ENCODE measurements at places on chromosomes 1 and 21.
A peak's percentile ranks its signal among the peaks of the same experiment; 100 is the strongest.

- no peak for DNase-seq
Measured at GRCh38 chr1:56206391-56206790, 373.0 kb downstream of the PLPP3 start.

DNA sequence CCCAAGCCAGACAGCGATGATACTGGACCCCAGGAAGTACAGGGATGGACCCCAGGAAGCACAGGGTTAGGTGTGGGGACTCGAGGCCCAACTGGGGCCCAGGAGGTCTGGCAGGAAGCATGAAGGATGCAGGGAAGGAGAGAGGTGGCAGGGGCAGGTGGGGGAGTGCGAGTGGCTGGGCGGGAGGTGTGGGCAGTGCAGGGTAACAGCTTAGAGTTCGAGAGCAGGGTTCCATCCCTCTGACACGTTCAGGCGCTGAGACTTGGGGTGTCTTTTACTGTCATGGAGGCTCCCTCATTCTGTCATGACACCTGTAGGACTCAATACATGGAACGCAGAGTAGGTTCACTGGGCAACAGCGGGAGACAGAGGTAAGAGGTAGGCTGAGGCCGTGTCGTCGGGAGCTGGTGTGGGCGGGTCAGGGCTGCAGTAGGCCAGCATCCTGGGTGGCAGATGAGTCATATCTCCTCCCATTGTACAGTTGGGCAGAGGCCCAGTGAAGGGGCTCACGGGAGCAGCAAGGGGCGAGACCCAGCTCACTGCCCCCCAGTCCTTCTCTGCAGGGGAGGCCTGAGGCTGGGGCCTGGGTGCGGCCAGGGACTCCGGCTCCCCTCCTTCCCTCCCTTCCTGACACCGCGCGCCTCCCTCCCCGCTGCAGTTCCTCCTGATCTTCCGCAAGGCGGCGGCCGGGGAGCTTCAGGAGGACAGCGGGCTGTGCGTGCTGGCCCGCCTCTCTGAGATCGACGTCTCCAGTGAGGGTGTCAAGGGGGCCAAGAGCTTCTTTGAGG, 11.6 kb upstream of the CTRC start:
- DNase-seq = peak; percentile 60

DNA sequence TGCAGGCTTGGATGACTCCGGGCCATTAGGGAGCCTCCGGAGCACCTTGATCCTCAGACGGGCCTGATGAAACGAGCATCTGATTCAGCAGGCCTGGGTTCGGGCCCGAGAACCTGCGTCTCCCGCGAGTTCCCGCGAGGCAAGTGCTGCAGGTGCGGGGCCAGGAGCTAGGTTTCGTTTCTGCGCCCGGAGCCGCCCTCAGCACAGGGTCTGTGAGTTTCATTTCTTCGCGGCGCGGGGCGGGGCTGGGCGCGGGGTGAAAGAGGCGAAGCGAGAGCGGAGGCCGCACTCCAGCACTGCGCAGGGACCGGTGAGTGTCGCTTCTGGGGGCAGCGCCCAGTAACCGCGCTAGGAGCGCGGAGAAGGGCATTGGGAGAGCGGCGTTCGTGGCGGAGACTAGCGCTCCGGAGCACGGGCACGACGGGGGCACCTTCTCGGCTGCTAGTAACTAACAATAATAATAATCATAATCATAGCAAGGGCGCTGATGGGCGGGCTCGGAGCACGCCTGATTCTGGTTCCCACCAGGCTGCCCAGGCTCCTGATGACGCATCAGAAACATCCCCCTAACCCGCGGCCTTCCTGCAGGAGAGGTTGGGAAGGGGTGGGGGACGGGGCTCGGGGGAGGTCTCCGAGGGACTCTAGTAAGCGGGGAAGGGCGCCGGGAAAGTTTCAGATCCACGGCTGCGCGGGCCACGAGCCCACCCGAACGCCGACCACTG, at the start of gene MX1:
MX1 (plus strand) TSS at position 286 of the 722 bp plus-strand sequence. CDS start 5,832 bp downstream, outside the sequence.
- peak; percentile 60 for DNase-seq

GRCh38 chr1:42958488-42959319, at the start of gene SLC2A1:
Gene SLC2A1, minus strand, starts transcription at chr1:42958868. Its CDS starts 217 bp downstream, at chr1:42958651.
- peak; percentile 97 for DNase-seq

DNA sequence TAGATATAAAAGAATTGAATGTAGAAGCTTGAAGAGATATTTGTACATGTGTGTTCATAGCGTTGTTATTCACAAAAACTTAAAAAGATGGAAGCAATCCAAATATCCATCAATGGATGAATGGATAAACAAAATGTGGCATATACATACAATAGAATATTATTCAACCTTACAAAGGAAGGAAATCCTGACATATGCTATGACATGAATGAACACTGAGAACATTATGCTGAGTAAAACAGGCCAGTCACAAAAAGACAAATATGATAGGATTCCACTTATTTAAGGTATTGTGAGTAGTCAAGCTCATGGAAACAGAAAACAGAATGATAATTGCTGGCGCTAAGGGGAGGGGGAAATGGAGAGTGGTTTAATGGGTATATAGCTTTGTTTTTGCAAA, 47.0 kb upstream of the DYRK1A start:
- DNase-seq = no peak

- DNase-seq = peak; percentile 75
Measured at GRCh38 chr1:197399755-197400521, 131.9 kb downstream of the CRB1 start.

- no peak for DNase-seq
Measured at GRCh38 chr1:55588309-55588708, 373.1 kb upstream of the USP24 start.

GRCh38 chr21:42846221-42846620, 33.1 kb downstream of the WDR4 start:
- no peak for DNase-seq

- peak; percentile 68 for DNase-seq
Measured at GRCh38 chr1:167136191-167136614, 42.3 kb downstream of the STYXL2 start.

DNA sequence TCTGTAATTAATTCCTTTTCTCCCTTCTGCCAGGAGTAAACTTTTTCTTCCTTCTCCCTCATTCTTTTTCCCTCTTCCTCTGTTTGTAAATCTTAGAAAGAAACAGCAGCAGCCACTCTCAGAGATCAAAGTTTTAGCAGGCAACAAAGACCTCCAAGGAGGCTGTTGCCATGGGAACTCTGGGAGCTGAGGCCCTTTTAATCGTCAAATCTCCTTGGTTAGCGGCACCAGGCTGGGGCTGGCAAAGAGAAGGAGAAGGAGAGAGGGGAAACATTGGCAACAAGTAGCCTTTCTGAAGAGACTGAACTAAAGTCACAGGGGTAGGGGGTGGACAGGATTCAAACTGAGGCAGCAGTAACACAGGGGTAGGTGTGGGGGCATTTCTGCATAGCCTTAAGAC, 25.2 kb downstream of the ILDR2 start:
- DNase-seq = no peak

- peak; percentile 33 for DNase-seq
Measured at GRCh38 chr1:189708674-189709073, 769.0 kb downstream of the BRINP3 start.

- no peak for DNase-seq
Measured at GRCh38 chr1:228414511-228415211, 2.0 kb downstream of the TRIM17 start.

DNA sequence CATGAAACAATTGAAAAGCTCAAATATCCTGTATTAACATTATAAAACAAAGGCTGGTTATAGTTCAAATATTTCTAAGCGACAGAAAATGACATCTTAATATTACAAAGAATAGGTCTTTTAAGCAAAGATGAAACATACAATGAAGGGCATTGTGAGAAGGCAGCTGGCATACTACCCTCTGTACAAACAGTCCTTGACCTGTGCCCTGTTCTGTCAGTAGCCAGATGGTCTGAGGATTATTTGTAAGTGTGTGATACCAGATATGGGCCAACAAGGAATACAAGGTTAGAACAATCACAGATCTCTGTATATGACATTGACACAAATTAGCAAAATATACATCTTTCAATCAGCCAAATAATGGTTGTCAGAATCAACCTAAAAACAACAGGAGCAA, 1350.4 kb downstream of the AMY1C start:
- DNase-seq = no peak

DNA sequence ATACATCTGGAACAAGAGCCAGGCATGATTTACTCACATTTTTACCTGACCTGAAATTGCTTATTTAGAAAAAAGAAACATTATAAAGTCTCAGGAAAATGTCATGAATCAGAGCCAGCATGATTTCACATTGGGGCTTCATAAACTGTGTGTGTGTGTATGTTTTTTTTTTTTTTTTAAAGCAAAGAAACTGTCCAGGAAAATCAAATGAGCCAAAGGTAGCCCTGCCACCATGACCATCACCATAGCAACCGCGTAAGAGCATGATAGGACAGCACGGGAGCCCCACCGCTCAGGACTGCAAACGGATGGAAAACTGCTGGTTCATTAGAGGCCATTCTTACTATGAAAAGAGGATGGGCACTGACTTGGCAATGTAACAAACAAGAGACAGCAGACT, 139.2 kb downstream of the NTMT2 start:
- DNase-seq = no peak

- no peak for DNase-seq
Measured at GRCh38 chr1:10160907-10161490, 49.4 kb upstream of the KIF1B start.

DNA sequence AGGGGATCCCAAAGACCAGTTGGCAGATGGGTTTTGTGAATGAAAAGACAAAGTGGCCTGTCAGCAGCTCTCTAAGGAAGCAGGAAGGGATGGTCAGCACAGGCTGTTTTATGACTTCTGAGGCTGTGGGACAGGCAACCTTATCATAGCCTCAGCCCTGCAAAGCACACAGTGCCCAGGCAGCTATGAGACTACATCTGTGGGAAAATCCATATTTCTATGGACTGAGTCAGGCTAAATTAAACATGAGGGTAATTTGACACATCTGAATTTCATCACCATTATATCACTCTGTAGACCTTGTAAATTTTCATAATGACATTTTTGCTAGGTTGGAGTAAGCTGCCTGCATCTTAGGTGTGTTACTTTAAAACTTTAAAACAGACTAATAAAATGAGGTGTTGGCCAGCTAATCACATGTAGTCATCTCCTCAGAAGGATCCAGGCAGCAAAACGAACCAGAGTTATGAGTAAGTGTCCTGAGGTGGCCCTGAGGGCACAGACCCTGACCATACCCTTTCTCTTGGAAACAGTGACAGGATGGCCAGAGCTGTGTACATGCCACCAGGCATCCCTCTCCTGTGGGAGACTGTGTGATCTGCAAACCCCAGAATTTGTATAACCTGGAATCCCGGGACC, 14.6 kb downstream of the NGF start:
- DNase-seq = peak; percentile 71

GRCh38 chr1:155645034-155645598, 35.1 kb downstream of the MSTO1 start:
- DNase-seq = no peak

- no peak for DNase-seq
Measured at GRCh38 chr21:45990741-45991605, 9.4 kb downstream of the COL6A1 start.

DNA sequence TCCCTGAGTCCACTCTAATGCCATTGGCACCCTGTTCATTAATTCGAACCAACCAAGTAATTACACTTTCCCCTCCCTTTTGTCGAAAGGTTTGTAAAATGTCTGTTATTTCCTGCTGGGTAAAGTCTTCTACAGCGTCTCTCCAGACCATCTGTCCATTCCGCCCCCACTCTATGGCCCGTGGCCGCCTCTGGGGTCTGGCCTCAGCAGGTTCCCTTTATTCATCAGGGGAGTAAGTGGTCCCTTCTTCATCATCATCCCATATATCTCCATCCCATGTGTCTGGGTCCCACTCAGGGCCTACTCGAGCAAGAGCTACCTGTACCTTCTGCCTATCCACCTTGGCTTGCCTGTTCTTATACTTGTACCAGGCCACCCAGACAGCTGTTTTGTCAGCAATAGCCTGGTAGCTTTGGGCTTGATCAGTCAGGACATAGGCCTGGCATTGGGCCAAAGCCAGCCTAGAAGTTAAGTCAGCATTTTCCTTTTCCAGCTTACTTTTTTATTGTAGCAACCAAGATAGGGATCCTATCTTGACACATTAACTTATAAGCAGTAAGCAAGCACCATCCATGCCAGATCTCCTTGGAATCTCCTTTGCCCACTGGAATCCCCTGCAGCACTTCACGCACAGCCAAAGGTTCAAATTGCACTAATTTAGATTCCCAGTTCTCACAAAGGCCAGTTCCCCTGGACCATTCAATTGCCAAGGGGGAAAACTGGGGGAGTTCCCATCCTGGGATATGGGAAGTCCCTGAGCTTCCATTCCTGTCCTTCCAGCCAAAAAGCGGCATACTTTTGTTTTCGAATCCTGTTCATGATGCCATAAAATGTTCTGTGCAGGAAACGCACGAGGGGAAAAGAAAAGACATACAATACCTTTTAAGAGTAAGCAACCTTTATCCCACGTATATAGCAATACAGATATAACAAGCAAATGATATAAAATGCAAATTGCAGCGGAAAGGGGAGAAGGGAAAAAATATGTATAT, 6.6 kb upstream of the STUM start:
- no peak for DNase-seq

DNA sequence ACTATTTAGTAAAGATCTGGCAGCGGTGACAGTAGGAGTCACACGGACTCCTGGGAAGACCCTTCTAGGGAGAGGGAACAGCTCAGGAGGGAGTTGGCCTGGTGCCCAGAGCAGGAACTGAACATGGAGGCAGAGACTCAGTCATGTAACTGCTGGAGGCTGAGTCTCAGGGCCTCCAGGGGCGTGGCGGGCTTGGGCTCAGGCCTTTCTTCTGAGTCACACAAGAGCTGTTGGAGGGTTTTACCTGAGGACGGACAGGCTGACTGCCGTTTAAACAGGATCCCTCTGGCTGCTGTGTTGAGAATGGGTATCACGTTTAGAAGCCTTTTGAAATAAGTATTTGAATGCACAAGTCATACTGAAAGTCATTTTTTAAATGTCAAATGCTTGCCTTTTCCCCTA, 7.2 kb upstream of the ETS2 start:
- peak; percentile 92 for DNase-seq

DNA sequence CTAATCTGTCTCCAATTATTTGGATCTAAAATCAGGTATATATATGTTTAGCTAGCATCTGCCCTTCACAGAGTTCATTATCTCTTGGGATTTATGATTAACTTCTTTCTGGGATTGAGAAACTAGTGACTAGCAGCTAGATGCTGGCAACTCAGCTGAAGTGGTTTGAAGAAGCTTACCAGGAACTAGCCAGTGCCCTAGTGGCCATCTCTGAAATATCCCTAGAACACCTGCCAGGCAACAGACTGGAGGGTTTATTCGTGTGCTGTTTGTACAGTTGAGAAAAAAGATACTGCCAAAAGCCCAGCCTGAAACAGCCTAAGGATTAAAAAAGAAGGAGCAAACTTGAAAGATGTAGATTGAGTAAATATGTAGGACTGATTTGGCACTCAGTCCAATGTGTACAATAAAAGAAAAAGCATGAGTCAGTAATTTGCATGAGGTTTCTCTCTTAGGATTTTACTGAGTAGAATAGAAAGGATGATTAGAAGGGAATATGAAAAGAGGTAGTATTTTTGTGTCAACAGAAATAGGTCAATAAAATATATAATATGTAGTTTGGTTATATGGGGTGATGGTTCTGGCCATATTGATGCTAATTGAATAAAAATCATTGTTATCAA, 1144.6 kb upstream of the ADGRL2 start:
- peak; percentile 25 for DNase-seq

DNA sequence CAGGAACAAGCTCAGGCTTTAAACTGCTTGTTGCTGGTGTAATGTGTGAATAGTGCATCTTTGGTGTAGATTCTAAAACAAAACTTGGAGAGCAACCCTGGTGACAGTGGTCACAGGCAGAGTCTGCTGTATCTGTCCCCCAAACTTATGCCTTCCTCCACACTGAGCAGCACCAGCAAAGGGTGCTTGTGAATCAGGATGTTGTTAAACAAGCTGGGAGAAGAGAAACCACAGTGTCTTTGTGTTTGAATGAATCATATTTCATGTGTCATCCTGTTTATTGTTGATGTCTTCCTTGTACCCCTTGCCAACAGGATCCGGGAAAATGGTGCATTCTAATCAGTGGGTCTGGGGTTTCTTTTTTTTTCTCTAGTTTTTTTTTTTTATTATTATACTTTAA, 91.9 kb upstream of the COG2 start:
- peak; percentile 36 for DNase-seq
